ENCODE measurements at places on chromosomes 7 and 10.
A peak's percentile ranks its signal among the peaks of the same experiment; 100 is the strongest.

DNA sequence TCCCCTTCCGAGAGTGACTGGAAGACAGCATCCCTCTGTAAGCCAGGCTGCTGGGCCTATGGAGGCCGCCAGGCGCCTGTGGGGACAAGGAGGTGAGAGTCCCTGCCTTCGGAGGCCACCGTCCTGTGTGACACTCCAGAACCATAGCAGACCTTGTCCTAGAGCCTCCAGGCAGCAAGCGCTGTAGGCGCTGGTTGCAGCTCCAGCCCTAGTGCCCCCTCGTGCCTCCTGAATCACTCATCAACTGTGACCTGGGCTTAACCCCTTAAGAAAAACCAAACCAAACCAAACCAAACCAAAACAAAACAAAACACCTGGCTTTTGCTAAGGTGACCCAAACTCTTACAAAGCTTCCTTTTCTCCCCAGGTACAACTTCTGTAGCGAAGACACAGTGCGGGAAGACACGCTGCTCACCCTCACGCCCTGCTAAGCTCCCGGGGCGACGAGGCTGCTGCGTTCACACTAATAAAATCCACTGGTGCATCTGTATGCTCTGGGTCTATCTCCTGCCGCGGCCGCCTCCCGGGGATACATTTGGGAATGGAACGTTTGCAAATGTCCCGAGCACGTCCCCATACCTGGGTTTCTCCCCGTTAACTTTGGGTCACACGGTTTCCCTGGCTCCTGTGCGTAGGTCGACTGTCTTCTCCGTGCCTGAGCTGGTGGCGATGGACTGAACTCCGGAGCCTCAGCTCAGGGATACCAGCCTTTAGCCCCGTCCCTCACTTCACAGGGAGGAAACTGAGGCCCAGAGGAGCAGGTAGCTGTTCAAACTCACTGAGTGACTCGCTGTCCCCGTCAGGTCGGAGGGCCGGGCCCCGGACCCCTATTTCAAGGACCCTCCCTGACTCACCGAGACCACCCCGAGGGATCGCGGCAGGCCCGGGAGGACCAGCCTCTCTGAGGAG is 11.8 kb upstream of the PNLIPRP2 start:
- no peak for DNase-seq

DNA sequence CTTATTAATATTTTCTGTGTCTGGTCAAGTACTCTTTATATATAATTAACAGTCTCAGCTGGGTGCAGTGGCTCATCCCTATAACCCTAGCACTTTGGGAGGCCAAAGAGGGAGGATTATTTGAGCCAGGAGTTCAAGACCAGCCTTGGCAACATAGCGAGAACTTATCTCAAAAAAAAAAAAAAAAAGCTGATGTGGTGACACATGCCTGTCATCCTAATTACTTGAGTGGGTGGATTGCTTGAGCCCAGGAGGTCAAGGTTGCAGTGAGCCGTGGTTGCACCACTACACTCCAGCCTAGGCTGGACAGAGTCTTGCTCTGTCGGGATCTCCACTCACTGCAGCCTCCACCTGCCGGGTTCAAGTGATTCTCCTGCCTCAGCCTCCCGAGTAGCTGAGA is 6.7 kb upstream of the ELOVL3 start:
- no peak for DNase-seq

DNA sequence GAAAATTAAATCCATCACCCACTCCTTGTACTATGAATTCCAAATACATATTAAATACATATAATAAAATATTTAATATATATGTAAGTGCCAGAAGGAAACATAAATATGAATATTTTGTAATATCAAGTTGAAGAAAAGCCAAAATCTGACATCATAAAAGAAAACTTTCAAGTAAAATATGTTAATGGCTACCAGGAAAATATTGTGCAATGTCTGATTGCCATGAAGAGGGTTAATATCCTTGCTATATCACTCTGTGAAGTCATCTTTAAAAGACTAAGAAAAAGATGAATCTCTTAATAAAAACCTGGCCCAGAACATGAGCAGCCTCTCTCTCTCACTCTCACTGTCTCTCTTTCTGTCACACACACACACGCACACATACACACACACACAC is 130.2 kb downstream of the EGFR start:
- DNase-seq: no peak

DNA sequence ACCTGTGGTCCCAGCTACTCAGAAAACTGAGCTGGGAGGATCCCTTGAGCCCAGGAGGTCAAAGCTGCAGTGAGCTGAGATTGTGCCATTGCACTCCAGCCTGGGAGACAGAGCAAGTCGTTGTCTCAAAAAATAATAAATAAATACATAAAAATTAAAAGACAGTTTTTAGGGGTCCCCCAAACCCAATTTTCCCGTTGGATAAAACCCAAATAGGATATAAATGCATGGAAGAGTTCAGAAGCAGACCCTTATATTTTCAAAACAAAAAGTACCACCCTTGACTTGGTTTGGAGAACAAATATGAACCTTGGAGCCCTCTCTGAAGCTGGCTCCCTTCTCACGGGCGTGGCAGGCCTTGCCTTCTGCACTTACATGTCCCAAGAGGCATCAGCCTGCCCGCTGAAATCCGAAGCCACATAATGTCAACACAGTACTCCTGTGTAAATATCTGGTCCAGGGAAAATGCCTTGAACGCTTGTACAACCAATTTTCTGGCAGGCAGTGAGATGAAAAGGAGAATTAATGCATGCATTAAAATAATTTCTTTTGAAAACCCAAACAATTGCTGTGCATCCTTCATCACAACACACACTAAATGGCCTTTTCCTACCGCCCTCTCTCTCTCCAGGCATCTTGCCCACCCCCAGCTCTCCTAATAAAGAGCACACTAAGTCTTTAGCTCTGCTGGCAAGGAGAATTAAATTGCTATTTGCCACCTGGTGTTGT is 46.4 kb upstream of the PARD3 start:
- no peak for DNase-seq

GRCh38 chr7:131636092-131636491 is 79.7 kb upstream of the PODXL start:
- DNase-seq: no peak

DNA sequence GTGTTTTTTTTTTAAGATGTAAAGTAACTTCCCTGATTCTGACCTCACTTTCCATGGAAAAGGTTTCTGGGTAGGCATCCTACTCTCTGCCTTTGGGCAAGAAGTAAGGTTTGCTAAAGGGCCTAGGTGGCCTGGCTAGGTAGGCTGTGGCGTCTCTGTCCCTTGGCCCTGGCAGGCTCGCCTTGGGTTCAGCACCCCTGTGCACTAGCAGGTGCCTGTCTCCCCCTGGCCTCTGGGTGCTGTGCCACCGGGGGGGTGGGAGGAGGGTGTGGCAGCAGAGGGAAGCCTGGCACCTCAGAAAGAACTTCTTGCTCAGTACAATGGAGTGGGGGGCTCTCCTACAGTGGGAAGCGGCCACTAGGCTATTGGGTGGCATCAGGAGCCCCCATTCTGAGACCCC is 14.0 kb downstream of the TECPR1 start:
- DNase-seq: no peak

DNA sequence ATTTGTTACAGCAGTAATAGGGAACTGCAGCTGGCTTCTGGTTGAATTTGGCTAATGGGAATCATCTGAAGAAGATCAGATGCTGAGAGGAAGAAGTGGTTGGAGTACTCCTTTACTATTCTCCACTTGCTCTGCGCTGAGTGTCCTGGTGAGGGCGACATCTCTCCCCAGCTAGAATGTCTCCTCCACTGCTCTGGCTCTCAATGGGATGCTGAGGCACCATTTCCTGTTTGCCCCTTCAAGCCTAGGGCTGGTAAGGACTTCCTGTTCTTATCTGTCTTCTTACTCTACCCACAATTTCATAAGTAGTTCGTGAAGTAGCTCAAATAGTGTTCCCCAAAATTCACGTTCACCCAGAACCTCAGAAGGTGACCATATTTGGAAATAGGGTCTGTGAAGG is 43.2 kb upstream of the TES start:
- no peak for DNase-seq

DNA sequence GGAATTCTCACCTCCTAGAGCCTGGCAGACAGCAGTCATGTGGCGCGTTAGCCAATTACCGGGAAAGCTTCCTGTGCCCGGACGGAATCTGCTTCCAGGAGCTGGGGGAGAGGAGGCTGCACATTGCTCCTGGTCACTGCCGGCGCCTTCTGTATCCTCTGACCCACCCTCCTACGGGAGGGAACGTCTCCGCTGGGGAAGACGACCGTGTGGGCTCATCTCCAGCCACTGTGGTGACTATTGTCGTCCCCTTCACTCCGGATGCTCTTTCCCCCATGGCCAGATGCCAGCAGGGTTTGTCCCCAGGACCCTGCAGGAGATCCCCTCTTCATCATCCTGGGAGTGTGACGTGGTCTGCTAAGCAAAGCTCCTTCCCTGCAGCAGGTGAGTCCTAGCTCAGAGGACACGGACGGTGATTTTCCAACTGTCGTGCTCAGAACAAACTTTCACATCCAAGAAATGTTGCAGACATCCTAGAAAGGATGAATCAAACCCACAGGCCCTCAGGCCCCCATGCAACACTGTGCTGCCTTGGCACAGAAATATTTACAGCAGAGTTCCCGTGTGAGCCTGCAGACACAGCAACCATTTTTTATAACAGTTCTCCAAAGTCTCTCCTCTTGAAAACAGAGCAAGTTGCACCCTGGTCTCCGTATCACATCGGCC is 29.6 kb upstream of the FAM20C start:
- no peak for DNase-seq

- no peak for DNase-seq
These were observed 57.8 kb upstream of the LANCL2 start for GRCh38 chr7:55307123-55307916.

GRCh38 chr10:113493195-113493594 is 59.7 kb upstream of the HABP2 start:
- peak; percentile 42 for DNase-seq

GRCh38 chr7:10211016-10211415 is 762.7 kb upstream of the PHF14 start:
- no peak for DNase-seq

DNA sequence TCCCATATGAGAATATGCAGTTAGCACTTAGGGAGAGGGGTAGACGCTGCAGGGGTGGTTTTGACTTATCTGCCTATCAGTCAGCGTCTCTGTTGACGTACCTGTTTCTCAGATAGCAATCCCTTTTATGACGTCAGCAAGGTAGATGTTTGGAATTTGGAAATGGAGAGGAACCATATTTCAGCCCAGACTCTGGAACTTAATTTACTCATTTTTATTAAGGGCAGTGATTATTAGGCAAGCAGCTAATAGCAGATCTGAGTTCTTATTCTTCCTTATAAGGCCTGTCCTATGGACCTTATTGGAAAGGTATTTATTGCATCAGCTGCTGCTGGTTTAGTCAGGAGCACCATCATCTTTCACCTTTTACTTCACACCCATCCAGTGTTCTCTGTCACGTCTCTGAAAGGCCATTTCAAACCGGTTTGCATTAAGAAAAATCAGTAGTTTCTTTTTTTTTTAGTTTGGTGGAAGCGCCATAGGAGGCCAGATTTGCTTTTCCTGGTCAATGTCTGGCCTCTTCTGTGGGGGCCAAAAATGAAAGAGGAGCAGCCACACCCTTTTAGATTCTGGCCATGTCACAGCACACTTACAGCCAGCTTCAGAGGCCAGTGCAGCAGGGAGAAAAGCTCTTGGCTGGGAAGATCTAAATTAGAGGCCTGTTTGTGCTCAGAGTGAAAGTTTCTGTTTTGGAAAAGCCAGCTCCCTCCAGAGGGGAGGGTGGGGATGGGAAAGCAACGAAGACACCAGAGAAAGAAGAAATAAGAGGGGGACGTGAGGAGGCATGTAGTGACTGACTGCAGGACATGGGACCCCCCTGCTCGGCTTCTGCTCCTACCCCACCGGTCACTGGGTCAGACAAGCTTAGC is 146.3 kb downstream of the TCF7L2 start:
- no peak for DNase-seq

DNA sequence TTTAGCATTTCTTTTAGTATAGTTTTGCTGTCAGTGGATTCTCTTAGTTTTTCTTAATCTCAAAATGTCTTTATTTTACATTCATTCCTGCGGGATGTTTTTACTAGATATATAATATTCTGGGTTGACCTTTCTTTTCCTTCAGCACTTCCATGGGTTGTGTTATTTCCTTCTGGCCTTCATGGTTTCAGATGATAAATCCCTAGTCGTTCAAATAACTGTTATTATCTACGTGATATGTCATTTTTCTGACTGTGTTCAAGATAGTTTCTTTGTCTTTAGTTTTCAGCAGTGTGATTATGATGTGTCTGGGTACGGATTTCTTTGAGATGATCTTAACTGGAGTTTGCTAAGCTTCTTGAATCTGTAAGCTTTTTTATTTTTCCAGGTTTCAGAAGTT is 75.7 kb upstream of the ELN start:
- DNase-seq: no peak

DNA sequence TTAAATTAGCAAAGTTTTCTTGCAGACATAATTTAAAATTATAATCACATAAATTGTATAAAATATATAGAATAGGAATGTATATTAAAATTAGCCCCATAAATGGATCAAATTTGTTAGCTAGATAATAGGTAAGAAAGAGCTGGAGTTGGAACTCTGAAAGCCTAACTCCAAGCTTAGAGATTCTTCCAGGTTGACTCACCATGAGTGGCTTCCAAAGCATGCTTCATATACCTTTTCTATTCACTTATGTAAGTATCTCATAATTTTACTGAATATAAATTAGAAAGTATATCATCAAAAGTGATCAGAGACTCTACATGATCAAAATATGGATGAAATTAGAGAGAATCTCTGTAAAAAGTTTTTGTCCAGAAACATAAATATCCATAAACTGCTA is 320.7 kb upstream of the MAGI2 start:
- peak; percentile 23 for DNase-seq

DNA sequence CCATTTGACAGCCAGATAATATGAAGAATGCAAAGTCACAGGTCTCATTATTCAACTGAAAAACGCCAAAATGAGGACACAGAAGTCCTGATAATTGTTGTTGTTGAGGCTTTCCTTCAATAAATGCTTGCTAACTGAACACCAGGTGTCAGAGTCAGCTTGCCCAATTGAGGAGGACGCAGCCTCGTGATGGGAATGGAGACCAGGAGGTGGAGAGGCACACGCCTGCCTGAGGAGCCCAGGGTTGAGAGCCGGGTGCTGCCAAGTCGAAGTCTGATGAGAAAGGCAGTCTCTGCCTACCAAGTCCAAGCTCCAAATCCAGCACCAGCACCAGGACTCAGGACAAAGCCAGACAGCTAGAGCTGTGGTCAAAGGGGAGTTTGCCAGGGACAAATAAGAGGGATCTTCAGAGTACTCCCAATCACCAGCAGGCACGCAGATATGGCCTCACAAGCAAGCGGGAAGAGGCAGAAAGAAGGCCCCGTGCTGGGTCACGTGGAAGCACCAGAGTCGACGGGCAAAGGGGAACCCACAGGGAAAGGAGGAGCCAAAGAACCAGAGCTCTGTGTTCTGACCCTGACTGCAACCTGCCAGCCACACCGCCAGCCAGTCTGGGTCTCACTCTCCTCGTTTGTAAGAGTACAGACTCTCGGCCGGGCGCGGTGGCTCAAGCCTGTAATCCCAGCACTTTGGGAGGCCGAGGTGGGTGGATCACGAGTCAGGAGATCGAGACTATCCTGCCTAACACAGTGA is 47.6 kb downstream of the VOPP1 start:
- DNase-seq: no peak

- no peak for DNase-seq
These were observed 114.6 kb upstream of the LYZL2 start for GRCh38 chr10:30744106-30744505.

- no peak for DNase-seq
These were observed 756.0 kb downstream of the KCNMA1 start for GRCh38 chr10:76881477-76882220.

GRCh38 chr7:129924602-129925001 is 28.2 kb downstream of the UBE2H start:
- no peak for DNase-seq

Measured in RWPE1 (cell line).